CD4-positive, alpha-beta T cell treated with Interferon alpha-2 for 1 hour (primary cell): ENCODE measurements at places on chromosomes 5 and 9.
A peak's percentile ranks its signal among the peaks of the same experiment; 100 is the strongest.

- no peak for DNase-seq
Observed at GRCh38 chr9:76817489-76817888, 53.3 kb downstream of the PCA3 start.

- no peak for DNase-seq
Observed at GRCh38 chr5:1800472-1801221, 560 bp upstream of the NDUFS6 start.

DNA sequence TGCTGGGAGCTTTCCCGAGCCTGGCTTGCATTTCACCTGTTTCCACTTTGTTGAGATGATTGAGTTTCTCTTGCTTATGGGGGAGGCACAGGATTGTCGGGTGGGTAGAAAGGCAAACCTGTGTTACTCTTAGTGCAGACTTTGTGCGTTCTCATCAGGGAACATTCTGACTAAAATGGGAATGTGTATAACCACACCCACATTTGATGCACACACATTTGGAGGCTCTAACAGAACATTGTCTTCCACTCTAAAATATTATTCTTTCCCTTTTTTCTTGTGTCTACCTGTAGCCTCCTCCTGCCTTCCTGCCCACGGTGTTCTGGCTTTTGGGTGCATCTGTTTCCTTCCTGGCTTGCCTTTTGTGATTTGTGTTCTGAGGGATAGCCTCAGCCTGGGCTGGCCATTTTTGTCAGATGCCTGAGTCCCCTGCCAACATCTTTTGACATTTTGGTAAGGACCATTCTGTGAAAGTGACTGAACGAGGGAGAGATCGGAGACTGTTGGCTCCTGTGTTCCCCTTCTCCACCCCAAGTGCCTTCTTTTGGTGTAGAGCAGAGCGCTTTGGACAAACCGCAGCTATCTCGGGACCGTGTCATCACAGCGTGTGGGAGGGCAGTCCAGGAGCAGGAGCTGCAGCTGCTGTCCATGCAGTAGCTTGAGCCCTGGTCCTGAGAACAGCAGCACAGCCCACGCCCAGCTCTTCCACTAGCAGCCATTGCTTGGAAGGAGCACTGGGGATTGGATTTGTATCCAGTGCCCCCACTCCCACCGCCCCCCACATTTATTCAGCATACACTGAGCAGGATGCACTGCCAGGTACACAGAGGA, 101.4 kb downstream of the ARHGAP26 start:
- no peak for DNase-seq

DNA sequence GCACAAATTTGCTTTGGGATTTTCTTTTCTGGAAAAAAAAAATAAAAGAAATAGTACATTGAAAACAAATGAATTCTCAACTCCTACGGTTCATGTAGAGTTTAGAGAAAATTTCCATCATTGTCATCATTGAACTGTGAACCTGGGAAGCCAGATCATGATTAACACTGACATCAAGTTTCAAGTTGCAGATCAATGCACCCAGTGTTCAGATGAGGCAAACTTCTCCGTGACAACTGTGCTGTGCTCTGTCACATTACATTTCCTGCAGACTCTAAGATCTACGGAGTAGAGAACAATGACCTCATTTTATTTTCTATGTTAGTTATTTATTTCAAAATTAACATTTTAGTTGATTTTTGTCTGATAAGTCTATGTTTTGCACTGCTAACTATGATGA, 99.7 kb downstream of the MAP1B start:
- no peak for DNase-seq

DNA sequence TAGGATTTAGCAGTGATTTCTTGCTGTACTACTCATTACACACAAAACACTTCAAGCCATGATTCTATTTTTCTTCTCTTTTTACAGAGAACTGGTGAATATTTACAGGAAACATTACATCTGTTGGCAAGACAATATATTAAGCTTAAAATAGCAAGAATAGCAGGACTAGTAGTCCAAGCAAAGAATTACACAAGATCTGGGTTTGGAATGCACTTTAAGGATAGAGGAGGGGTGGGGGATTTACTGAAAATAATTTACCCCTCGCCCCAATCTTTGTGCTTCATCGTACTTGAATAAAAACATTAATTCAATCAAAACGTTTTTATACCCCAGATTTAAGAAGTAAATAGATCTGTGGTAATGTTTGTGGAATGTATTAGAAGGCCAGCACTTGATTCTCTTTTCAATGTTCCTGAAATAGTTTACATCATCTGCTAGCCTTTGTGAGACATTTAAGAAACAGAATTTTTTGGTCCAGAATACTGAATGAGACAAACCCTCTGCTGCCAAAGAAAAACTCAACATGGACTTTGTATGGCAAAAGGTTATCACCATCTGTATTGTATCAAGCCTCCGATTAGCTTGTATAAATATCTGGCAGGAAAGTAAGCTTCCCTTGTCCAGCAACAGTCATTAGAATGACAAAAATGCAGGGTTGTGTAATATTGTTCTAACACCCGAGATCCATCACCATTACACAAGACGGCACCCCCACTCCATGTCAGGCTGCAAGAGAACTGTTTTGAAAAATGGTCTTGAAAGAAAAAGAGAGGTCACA, 23.8 kb downstream of the SVEP1 start:
- no peak for DNase-seq

DNA sequence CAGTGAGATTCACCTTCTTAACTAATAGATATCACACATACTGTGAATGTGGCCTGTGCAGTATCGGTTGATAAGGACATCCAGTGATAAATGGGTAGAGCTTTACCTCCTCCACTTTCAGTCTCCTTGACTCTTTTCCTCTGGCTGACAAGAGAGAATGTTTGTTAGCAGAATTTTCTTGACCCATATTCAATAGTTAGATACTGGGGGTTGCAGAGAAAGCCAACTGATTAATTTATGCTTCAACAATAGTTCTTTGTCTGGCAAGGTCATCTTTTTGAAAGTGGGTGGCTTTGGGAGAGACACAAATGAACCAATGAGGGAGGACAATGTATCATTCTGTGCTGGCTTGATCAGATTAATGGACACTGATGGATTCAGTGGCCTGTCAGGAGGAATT, 30.3 kb downstream of the TTC23L start:
- DNase-seq, result no peak

DNA sequence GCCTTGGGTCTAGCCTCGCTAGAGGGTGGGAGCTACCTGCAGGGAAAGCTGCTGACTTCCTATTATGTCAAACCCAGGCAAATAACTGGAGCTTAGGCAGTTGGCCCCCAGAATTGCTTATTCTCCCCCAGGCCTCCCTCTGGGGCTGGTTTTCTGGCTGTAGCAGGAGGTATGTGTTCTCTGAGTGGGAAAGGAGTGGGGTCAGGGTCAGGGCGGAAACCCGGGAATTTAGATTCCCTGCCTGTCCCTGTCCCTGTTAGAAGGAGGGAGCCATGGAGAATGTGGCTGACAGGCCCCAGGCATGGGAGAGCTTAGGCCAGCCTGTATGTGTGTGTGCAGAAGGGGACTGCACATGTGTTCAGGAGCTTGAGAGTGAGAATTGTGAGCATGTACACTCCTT, 13.6 kb upstream of the CXXC5 start:
- no peak for DNase-seq

- DNase-seq, result no peak
Observed at GRCh38 chr5:10448754-10449360, 7.2 kb downstream of the ROPN1L start.

DNA sequence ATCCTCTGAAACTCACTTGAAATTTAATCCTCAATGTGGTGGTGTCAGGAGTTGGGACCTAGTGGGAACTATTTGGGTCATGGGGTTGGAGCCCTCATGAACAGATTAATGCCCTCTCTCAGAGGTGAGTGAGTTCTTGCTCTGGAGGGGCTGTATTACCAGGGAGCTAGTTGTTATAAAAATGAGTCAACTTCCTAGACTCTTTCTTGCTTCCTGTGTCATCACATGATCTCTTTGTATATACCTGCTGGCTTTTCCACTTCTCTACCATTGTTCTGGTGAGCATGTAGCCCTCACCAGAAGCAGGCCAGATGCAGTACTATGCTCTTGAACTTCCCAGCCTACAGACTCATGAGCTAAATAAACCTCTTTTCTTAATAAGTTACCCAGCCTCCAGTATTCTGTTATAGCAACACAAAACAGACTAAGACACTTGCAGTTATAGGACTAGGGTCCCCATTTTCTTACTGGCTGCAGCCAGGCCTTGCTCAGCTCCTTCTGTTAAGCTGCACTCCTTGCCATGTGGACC, 127.5 kb downstream of the SUSD1 start:
- no peak for DNase-seq

- DNase-seq, result no peak
Observed at GRCh38 chr9:134556531-134557068, 85.0 kb upstream of the COL5A1 start.

GRCh38 chr5:159911349-159911748, 4.9 kb upstream of the ADRA1B start:
- no peak for DNase-seq

- DNase-seq, result no peak
Observed at GRCh38 chr9:37371565-37372464, 50.7 kb upstream of the GRHPR start.

GRCh38 chr5:68216245-68217046, 890 bp downstream of the PIK3R1 start:
- DNase-seq, result peak; percentile 58

- no peak for DNase-seq
Observed at GRCh38 chr9:126621061-126621918, 7.6 kb downstream of the LMX1B start.

DNA sequence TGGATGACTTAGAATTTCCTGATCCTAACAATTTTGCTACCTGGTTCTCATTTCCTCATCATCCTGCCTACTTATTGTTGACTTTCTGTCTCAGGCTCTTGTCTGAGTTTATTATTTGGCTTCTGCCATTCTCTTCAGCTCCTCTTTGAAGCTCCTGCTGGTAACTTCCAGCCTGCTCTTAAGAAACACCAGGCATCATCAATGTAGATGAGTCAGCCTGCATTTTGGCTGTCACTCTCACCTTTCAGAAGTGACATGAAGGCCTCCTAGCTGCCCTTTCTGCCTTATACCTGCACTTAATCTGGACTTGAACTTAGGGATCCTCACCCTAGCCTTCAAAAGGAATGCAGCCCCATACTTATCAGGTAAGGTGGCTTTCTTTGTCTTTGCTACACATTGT, 551.8 kb upstream of the ZNF608 start:
- DNase-seq, result no peak

DNA sequence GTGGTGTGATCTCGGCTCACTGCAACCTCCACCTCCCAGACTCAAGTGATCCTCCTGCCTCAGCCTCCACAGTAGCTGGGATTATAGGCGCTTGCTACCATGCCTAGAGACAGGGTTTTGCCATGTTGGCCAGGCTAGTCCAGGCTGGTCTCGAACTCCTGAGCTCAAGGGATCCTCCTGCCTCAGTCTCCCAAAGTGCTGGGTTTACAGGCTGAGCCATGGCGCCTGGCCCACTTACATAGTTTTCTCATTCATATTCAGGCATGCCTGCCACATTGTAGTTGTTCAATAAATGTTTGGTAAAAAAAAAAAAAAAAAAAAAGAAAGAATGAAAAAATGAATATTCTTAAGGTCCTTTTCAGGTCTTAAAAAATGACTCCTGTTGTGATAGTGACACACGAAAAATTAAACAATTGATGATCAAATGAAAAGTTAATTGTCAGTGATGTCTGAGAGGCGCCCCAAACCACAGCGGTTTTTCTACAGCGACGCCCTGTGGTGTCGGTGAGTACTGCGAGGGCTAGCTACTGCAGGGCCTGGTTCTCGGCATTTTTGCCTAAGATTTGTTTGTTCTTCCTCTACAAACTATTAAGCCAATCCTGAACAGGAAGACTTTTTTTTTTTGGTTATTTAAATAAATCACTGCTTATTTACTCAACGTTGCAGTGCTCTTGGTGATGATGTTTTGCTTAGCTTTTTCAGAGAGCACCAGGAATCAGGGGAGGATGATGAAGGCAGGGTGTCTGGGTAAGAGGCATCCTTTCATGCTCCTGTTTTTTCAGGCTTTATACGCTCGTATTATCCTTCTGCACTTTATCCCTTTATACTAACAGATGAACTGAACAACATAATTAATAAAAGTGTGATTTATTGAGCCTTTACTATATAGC, 67.0 kb upstream of the DPYSL3 start:
- DNase-seq, result peak; percentile 6

DNA sequence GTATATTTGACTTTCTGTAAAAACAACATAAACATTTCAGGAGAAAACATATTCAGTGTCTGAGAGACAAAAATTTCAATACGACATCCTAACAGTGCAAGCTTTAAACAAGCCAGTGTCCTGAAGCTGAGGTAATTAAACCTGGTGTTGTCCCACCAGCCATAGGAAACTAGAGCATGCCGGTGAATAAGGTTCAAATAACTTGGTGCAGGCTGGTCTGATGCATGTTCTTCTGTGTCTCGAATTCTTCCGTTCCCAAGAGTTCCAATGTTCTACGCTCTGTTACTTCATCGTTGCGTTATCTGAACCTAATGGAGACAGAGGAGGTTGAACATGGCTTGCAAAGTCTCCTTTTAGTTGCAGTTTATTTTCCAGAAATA, 48.9 kb downstream of the ADAMTS16 start:
- DNase-seq, result no peak

- DNase-seq, result no peak
Observed at GRCh38 chr5:9455826-9456434, 89.9 kb downstream of the SEMA5A start.

DNA sequence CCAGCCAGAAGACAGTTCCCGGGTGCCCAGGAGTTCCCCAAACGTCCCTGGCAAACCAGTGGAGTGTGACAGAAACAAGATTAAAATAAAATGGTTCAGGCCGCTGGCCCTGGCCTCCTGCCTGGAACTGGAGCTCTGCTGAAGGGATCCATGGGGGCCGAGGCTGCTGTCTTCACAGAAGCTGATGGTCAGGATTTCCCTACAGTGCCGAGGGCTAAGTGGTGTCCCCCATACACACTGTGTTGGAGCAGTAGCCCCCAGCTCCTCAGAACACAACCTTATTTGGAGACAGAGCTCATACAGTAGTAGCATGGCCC, 55.9 kb downstream of the MRPL36 start:
- no peak for DNase-seq

GRCh38 chr5:41218929-41219657, 5.8 kb upstream of the C6 start:
- no peak for DNase-seq

DNA sequence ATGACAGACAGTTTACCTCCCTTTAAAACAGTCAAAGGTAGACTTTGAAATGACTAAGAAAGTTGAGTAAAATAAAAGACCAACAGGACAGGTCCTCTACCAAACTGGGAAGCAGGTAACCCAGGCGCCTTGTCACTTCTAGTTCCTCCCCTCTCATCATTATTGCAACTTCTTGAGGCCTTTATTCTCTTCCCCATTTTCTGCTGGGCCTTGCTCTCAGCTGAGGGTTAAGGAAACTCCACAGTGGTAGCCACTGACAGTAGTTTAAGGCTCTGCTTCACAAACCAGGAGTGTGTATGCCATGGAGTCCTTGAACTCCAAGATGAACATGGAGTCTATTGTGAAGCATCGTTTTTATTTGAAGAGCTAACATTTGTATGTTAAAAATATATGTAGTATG, 36.9 kb upstream of the TCERG1 start:
- no peak for DNase-seq
